ENCODE measurements at places on chromosomes 4 and X.

DNA sequence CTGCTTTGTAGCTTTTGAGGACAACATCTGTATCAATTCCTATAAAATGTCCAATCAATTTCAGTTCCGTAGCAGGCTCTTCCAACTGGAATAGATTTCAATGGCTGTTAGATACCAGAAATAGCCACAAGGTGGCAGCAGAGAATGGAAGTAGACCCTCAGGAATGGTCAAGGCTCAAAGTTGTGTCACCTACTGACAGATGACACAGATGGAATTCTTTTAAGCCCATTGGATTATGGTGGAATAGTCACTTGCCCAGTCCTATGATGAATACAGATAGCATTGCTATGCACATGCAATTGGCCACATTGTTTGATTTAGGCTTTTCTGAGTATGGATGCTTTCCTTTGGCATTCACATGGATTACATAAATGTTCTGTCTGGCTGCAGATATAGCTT is 130.4 kb upstream of the RADX start:
- no peak for DNase-seq

DNA sequence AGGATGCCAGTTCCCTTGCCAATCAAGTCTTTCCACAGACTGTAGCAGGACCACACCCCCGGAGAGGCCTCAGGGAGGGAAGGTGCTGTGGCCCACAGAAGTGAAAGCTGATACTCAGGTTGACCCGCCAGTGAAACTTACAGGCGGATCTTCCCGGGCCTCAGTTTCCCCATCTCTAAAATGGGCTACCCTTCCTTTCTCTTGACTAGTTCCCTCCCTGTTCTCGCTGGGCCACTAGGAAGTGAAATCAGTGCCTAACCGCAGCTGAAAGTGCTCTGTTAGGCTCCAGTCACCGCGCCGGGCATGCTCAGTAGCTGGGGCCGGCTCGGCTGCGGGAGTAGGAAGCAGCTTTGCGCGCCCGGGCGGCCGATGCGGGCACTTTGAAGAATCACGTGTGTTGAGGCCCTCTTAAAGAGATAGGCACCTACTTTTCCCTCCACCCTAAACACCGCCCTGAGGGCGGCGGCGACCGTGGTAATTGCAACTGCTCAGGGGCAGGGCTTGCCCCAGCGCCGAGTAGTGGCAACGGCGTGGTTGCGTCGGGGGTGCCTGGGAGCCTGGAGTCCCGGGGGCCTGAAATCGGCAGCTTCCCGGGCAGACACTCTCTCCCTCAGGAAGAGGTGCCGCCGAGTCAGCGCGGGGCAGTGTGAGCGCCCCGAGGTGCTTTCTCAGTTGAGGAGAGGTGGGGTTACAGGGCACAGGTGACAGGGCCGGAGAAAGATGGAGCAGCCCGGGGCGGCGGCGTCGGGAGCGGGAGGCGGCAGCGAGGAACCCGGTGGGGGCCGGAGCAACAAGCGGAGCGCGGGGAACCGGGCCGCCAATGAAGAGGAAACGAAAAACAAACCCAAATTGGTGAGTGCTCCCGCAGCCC is at the start of gene DIAPH2:
TSS of gene DIAPH2 (plus strand) at position 504 of the 871 bp plus-strand sequence.
- no peak for DNase-seq

- no peak for DNase-seq
Measured at GRCh38 chr4:84837751-84838150, 128.7 kb downstream of the WDFY3 start.

DNA sequence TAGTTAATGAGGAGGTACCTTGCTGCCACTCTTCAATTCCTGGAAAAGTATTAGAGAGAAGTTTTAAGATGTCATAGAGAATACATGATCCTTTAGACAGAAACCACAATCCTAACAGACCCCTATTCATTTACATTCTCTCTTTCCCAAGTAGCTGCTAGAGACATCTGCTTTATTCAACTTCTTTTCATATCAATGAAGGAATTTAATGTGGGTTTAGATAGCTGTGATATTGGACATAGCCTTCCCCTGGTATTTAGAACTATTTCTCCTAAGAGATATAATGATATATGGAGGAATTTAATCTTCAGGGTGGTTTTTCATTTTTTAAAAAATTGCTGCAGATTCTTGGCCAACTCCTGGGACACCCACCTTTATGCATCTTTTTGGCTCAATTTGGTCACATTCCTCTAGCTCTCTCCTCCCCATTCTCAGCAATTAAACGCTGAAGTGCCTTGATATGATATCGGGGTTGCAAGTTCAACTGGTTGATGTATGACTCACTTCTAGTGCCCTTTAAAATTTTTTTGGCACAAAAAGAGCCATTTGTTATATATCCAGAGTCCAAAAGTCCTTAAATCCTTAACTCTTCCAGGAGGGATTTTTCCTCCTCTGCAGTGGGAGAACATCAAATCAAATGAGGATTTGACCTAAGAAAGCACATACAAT is 57.6 kb downstream of the DOCK11 start:
- no peak for DNase-seq

- no peak for DNase-seq
Measured at GRCh38 chrX:152139589-152139988, 1.2 kb upstream of the MAGEA10 start.

- no peak for DNase-seq
Measured at GRCh38 chr4:71293705-71294104, 45.1 kb upstream of the SLC4A4 start.

DNA sequence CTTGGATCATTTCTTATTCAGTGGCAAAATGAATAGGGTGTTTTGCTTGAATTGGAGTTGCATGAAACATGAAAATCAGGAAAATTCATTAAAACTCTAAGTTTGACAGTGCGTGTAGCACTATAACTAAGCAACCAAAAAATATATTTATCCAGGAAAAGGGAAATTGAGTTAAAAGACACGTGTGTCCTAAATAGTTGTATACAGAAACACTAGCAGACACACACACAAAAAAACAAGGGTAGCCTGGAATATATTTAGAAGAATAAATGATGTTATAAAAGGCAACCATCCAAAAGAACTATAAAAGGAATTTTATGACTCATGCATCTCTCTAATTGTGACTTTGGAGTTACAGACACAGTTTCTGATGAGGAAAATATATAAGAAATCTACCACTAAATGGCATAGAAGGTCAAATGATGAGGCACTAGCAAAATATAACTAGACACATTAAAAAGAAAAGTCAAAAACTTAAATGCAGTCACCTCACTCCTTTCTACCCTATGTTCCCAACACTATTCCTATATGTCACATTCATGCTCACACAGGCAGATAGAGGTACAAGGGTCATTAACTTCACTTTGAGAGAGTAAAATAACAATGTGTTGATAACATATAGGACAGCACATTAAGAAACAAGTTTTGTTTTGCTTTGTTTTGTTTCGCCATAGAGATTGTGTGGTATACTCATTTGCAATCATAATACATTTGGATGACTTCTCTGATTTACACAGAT is 793.6 kb upstream of the INTU start:
- DNase-seq = no peak

GRCh38 chr4:184348311-184349233 is 125.8 kb downstream of the IRF2 start:
- no peak for DNase-seq

GRCh38 chrX:110415440-110416170 is 57.0 kb downstream of the RTL9 start:
- DNase-seq = no peak

- no peak for DNase-seq
Measured at GRCh38 chr4:112184438-112184837, 39.2 kb downstream of the FAM241A start.

GRCh38 chr4:88779431-88779830 is 81.8 kb upstream of the NAP1L5 start:
- DNase-seq = no peak

GRCh38 chr4:104418286-104418685 is 76.4 kb downstream of the CXXC4 start:
- no peak for DNase-seq
